Activated T-cell treated with anti-CD3 and anti-CD28 coated beads, Interleukin-2, amount 50 U/mL, for 72 hours (primary cell): ENCODE measurements at places on chromosomes 4 and X. TPM values are rescaled to one million over a fixed set of nuclear protein-coding genes. Genes with fewer than 3 reads are reported as not detected.

- no peak for DNase-seq
- no peaks in the 10 kb centered on the region for H3K27me3 ChIP-seq
- no peaks in the 10 kb centered on the region for H3K4me1 ChIP-seq
- no peak overlapping the region for H3K4me3 ChIP-seq
- no peaks in the 10 kb centered on the region for H3K36me3 ChIP-seq
These were observed 75.6 kb downstream of the CCNG2 start for GRCh38 chr4:77232653-77233052.

JAKMIP1 gene
- total RNA-seq, result 33.7 TPM

GRCh38 chrX:133285341-133285740 is 67.2 kb upstream of the TFDP3 start:
- H3K4me3 ChIP-seq, result no peak overlapping the region
- peaks cover 21% of the 10 kb centered on the region for H3K27me3 ChIP-seq
- no peaks in the 10 kb centered on the region for H3K4me1 ChIP-seq
- peaks cover 4% of the 10 kb centered on the region for H3K36me3 ChIP-seq
- no peak for DNase-seq

TMPRSS11E gene
- total RNA-seq, result not detected

DMD gene
- 2.9 TPM for total RNA-seq

GRCh38 chr4:162847945-162848549 is 318.6 kb downstream of the NAF1 start:
- no peak overlapping the region for H3K27ac ChIP-seq
- H3K4me1 ChIP-seq, result no peaks in the 10 kb centered on the region
- H3K4me3 ChIP-seq, result no peak overlapping the region
- no peaks in the 10 kb centered on the region for H3K27me3 ChIP-seq
- H3K36me3 ChIP-seq, result no peaks in the 10 kb centered on the region

BANK1 gene
- 0.22 TPM for total RNA-seq

DNA sequence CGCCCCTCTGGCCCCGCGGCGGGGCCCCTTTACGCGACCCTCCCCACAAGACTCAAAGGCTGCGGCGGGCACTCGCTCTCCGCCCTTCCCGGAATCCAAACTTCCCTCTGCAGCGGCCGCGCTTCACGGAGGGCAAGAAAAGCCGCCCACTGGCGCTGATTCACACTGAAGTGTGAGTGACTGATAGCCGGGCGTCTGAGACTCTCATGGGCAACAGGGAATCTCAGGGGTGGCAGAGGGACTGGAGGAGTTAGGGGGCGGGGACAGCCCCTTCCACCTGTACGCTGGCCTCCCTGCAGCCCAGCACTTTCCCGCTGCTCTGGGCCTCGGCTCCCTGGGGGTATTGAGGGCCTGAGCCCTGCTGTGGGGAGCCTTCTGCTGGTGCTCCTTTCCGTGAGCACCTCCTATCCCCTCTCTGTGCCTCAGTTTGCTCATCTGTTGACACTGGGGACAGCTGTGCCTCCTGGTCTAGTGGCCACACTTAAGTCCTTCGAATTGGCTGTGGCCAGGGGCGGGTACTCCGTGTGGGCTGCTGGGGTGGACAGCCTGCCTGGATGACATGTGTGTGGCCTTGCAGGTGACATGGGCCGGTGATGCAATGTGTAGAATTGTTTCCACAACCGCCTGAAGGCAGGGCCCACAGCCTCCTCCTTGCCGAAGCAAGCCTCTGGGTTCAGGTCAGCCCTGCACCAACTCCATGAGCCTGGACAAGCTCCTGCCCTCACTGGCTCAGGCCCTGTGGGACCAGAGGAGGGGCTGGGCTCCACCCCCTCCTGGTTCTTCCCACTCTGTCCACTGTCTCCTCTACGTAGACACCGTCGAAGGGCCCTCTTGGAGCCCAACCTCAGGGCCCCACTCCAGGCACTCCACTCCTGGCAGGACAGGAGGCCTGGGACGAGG is 951 bp downstream of the SH3BP2 start:
- peak; percentile 65 for DNase-seq
- peak overlapping the region; percentile 76 for H3K27ac ChIP-seq
- H3K4me3 ChIP-seq, result peak overlapping the region; percentile 88
- H3K36me3 ChIP-seq, result no peaks in the 10 kb centered on the region
- peaks cover 45% of the 10 kb centered on the region for H3K4me1 ChIP-seq
